ENCODE measurements at places on chromosomes 1 and 21.

- DNase-seq = no peak
Observed at GRCh38 chr1:230979389-230979716, 459 bp downstream of the ARV1 start.

GRCh38 chr1:14869187-14869586 is 270.7 kb downstream of the KAZN start:
- no peak for DNase-seq

DNA sequence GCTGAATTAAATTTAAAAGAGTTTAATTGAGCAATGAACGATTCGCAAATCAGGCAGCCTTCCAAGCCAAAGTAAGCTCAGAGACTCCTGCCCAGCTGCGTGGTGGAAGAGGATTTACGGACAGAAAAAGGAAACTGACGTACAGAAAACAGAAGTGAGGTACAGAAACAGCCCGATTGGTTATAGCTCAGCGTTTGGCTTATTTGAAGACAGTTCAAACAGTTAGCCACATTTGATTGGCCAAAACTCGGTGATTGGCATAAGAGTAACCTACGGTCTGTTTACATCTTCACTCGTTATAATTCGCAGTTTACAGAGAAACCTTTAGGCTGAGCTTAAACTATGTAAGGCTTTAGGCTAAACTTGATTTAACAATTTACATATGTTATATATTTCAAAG is 46.9 kb downstream of the CR1L start:
- DNase-seq = peak; percentile 54

DNA sequence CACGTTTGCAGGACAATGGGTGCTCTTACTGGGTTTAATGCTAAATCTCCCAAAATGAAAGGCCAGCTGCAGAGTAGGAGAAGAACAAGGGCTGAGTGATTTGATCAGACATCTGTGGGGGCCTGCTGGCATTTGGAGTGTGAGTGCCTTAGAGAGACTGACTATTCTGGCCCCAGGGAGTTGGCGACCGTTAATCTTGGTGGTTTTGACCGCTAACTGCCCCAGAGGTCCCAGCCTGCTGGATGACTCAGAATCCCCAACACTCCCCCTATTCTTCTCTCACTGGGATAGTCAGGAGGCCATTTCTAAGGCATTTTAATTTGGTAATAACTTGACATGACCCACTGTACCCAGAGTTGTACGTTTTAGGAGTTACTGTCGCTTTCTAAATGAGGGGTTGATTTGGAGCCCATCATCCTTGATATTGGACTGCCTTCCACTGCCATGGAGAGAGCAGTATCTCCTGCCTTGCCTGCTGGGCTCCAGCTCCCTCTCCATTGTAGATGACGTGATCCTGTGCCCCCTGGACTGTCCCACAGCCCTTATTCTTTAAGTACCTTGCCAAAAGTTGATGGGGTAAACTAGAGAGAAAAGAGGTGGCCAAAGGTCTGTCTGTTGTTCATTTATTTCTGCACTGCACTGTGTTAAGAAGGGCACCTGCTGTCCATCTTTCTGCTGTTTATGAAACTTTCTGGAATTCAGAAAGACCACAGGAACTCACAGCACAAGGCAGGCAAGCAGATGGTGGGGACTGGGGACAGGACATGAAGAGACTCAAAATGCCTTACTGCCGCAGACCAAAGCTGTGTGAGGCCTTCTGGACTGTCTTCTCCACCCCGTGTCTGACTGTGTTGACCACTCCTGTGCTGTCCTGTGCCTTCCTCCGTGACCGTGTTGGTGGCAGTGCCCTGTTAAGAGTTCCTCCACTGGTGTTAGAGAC is 98.2 kb upstream of the ARTN start:
- peak; percentile 84 for DNase-seq

GRCh38 chr1:29682919-29683295 is 446.6 kb downstream of the PTPRU start:
- no peak for DNase-seq

DNA sequence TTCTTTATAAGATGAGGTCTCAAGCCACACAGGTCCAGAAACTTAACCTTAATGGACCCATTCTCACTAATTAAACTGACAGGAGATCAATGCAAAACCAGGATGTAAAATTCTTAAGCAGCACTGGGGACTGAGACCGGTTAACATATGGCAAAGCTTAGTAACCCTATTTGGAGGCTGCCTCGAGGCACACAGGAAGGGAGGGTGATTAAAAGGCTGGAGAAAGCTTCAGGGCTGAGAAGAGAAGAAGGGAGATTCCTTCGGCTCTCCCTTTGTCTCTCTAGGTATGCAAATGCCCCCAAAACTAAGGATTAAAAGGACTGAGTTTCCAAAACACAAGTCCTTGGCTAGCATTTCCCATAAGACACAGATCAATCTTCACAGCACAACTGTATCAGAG is 120.8 kb upstream of the DSCAM start:
- DNase-seq = no peak

DNA sequence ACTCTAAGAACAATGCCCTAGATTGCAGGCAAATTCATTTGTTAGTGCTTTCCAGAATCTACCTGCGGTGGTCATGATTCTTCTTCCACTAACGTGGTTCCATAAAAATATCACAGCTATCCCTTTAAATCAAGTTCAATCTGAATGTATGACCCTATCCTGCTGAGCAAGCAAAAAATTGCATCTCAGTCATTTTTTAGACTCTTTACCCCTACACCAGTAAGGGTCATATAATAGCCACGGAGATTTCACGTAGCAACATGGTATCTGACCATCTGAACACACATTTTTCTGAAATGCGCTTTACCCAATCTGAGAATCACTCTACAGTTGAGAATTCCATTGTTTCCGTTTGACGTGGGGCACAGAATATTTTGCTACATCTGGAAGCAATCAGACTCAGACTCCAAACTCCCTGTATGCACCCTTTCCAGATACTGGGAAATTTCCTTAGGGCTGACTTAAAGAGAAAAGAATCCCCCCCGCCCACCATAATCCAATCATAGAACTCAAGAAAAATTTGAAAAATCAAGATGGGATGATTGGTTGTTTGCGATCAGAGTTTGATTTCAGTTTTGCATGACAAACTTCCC is 699.2 kb upstream of the ZP4 start:
- DNase-seq = no peak

- DNase-seq = no peak
Observed at GRCh38 chr1:30942326-30942963, 33.9 kb upstream of the SDC3 start.

Data from hematopoietic multipotent progenitor cell treated with erythropoietin and hydrocortisone succinate and interleukin-3 and kit ligand, for 8 days (in vitro differentiated cells).